ENCODE measurements at places on chromosomes 2 and 18.

GRCh38 chr2:133135035-133135654, 433.1 kb downstream of the NCKAP5 start:
- no peak for DNase-seq

- peak; percentile 11 for DNase-seq
Observed at GRCh38 chr2:26068602-26069298, 34.9 kb downstream of the RAB10 start.

DNA sequence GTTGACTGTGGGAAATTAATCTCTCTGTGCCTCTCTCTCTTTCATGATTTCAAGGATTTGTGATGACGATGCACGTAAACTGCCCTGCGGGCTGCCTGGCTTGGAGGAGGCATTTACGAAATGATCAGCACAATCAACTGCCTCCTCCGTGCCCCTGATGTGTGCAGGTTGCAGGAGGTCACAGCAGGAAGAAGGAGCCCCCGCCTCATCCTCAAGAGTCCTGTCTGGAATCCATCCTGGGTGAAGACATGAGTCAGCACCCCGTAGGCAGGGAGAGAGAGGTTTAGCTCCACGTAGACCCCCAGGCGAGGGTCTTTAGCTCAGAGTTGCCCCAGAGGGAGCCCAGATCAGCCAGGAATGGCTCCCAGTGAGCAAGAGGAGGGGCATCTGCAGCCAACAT, 17.1 kb upstream of the TEX51 start:
- DNase-seq = no peak

DNA sequence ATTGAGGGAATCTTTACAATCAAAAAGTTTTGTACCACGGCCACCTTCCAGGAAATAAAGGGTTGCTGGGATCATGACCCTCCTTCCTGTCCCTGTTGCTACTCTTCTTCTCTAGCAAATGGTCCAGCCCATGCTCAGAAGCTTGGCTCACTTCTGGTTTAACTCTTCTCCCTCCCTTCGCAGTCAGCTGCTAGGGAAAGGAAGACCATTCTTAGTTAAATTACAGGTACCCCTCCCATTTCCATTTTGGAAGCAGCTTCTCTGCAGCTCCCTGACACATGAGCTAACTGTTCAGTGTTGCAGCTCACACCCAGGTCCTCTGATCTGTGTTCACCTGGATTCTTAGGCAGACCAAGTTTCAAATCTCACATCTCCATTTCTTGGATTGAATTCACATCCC, 100.3 kb downstream of the DOCK10 start:
- no peak for DNase-seq

GRCh38 chr18:48407358-48407757, 1.8 kb downstream of the ZBTB7C start:
- no peak for DNase-seq
